Esophagus squamous epithelium (tissue), 5 donors: ENCODE measurements at places on chromosomes 11 and 22.

- peak; percentile 39 for DNase-seq
These were observed 1.1 kb downstream of the RSF1 start for GRCh38 chr11:77819411-77819920.

DNA sequence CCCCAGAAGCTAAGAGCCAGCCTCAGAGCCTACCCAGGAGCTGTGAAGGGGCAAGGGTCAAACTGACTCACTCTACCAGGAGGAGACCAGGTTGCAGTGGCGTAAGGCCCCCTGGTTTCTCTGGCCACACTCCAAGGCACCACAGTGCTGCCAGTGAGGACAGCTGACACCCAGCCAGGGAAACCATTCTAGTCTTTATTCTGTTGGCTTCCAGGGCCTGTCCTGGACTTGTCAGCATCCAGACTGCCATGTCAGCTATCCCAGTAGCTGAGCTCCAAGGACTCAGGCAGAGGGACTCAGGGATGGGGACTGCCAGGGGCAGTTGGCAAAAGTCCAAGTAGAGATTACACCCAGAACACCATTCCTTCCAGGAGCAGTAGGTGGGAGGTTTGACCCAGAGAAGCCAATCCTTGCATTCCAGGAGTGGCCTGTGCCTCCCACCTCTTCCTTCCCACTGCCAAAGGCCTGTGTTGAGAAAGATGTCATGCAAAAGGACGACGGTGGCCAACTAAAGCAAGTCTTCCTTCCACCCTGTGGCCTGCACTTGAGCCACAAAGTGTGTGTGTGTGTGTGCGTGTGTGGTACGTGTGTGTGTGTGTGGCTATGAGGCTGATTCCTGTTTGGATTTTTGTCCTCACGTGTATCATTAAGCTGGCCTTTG, 3.6 kb upstream of the MAPK8IP1 start:
- no peak for DNase-seq

DNA sequence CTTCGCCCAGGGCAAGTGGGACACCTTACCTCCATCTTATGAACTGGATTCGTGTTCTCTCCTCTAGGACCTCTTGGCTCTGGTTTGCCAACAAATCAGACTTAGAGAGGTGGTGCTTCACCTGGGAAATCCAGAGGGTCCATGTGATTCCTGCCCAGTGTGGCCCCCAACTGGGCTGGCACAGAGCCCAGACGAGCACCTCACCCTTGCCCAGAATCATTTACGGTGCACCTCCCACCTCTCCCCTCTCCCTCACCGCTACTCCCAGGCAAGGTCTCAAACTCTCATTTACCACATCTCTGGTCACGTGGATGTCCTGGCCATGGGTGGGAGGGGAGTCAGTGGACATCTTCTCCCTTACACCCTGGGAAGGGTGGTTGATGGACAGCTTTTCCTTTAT, 1.1 kb downstream of the SPATA19 start:
- DNase-seq: no peak

GRCh38 chr22:41596776-41597634, 7.4 kb upstream of the PMM1 start:
- no peak for DNase-seq

GRCh38 chr11:67422891-67423290, 5.4 kb upstream of the RPS6KB2 start:
- no peak for DNase-seq

- DNase-seq: no peak
These were observed 16.3 kb upstream of the C11orf87 start for GRCh38 chr11:109405671-109406070.

- DNase-seq: no peak
These were observed 55.1 kb downstream of the AAMDC start for GRCh38 chr11:77876045-77876444.

GRCh38 chr22:24523873-24524272, 28.7 kb downstream of the UPB1 start:
- no peak for DNase-seq

- no peak for DNase-seq
These were observed 412.7 kb downstream of the SOX6 start for GRCh38 chr11:15943418-15944197.

DNA sequence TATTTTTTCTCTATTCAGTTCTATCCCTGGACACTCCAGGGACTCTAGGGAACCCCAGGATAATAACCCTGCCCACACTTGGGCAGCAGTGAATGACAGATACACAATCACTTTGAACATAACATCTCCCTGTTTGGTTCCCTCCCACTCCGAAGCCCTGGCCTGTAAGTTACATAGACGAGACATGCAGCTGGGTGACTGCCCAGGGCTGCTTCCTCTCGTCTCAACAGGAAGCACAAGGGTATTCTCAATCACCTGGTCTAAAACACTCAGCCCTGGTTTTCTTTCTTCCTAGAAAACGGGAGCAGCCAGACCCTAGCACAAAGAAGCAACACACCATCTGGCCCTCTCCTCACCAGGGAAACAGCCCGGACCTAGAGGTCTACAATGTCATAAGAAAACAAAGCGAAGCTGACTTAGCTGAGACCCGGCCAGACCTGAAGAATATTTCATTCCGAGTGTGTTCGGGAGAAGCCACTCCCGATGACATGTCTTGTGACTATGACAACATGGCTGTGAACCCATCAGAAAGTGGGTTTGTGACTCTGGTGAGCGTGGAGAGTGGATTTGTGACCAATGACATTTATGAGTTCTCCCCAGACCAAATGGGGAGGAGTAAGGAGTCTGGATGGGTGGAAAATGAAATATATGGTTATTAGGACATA, 19.4 kb downstream of the LAYN start:
- DNase-seq: no peak

- DNase-seq: no peak
These were observed 2.8 kb upstream of the CABP7 start for GRCh38 chr22:29716814-29717545.

DNA sequence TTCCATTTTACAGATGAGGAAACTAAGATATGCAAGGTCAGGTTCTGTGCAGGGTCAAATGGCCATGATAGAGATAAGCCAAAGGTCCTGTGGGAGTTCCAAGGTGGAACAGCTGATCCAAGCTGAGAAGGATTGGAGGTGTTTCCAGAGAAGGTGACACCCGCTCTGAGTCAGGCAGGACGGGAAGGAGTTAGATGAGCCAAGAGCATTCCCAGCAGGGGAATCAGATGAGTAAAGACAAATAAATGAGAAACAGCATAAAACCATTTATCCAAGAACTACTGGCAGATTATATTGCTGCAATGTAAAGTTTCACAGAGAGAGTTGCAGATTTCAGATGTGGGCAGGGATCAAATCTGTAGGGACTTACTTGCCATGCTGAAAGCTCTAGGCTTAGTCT, 18.9 kb upstream of the HEPHL1 start:
- DNase-seq: no peak

GRCh38 chr11:68651208-68651984, 32.9 kb upstream of the GAL start:
- no peak for DNase-seq

- no peak for DNase-seq
These were observed 19.1 kb downstream of the APOL3 start for GRCh38 chr22:36141481-36141880.

DNA sequence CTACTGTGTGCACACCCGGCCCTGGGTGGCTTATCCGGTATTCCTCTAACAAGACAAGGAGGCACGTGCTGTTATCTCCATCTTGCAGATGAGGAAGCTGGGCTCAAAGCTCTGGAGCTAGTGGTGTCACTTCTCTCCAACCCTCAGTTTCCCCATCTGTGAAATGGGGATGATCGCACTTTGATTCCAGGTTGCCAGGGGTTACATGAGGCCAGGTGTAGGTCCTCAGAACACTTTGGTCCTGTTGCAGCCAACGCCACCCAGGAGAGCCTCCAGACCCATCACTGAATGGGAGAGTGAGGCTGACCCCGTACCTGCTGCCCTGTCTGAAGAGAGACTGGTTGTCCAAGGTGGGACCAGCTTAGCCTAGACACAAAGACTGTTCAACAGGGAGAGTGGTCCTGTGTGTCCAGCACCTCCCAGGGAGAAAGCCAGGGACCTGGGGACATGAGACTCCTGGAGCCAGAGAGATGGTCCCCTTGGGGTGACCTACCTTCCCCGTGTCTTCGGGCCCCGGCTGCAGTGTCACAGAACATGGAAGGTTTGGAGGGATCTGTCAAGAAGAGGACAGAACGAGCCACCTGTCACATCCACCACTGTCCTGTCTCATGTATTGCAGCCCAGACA, 41.0 kb downstream of the TPBGL start:
- DNase-seq: no peak

- DNase-seq: no peak
These were observed 479.6 kb downstream of the TMEM135 start for GRCh38 chr11:87517351-87517750.

GRCh38 chr11:10641912-10642697, 51.5 kb downstream of the IRAG1 start:
- DNase-seq: no peak

DNA sequence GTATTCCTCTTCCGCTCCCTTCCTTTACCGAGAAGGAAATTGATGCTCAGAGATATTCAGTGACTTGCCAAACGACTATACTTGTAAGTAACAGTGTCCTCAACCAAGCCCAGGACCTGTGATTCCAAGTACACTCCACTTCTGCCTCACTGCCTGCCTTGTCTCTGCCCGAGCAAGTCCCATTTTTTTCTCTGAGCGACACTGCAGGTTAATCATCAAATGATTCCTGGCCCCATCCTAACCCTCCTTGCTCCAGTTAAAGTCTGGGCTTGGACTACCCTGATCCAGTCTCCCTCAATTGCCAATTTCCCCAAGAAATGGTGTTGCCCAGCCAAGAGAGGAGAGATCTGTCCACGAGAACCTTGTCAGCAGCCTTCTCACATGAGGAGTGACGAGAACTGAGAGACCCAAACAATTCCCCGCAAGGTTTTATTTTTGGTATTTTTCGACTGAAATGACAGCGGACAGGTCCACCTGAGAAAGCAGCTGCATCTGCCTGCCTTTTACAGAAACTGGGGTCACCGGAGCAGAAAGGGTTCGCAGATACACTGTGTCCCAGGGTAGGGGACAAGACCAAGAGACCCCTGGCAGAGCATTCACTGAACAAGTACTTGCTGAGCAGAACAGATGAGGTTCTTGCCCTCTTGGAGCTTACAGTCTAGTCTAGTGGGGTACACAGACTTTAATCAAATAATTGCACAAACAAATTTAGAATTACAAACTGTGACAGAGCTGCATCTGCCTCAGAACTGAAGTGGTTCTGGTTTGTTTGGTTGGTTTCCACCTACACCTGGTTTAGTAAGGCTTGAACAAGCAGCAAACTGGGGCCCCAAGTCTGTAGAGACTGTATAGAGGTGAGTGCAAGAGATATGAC, 11.4 kb downstream of the POU2AF1 start:
- DNase-seq: no peak

DNA sequence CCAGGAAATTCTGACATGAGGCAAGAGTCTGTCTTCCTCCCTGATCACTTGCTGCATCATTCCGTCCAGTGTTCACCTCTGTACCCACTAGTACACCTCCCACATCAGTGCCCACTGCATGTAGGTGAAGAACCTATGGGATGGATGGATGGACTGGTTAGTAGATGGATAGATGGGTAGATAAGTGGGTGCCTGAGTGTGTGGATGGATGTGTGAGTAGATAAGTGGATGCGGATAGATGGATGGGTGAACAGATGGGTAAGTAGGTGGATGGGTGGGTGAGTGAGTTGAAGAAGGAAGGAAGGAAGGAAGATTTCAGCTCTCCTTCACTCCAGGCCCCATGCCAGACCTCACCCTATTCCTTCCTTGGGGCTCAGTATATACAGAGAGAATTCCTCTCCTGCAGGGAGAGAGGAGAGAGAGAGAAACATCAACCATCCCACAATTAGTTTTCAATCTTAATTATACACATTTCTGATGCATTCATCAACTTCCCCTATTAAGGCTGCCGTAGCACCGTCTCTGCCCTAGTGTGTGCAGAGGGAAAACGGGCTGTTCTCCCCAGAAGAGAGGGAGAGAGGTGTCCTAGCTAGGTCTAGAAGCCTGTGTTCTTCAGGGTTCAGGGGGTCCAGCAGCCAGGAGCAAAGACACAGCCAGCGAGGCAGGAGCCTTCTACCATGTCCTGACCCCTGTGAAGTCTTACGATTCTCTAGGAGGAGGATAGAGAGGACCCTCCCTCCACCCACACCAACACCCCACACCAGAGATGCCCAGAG, 125.3 kb downstream of the BUD13 start:
- DNase-seq: no peak

DNA sequence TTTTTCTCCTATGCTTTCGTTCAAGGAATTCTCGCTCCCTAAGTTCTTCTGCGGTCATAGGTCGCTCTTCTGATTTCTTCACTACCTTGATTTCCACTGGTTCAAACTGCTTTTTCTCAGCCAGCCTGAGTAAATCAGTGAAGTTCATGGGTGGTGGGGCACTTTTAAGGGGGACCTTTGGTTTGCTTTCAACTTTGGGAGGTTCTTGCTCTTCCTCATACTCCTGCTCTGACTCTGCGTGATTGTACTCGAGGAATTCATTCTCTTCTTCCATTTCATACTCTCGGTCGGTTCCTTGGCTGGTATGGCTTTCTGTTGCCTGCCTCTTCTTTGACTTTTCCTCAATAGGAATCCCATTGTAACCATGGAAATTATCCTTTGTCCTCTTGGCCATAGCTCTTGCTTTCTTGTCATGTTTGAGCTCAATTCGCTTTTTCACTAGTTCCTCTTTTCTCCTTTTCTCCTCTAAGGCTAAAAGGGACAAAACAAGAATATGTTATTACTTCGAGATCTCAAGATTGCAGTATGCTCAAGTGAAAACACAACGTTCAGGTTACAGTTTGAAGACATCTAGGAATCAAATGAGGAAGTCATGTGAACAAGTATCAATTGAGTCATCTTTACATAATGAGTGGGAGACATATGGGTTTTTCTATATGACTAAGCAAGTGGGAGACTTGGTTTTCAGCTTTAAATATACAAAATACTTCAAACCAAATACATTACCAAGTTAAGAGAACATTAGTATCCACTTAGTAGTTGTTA, 16.2 kb downstream of the MISFA start:
- no peak for DNase-seq

GRCh38 chr11:115696563-115696962, 192.3 kb upstream of the CADM1 start:
- no peak for DNase-seq
